H9 (cell line): ENCODE measurements at places on chromosomes 3 and 15. TPM values are rescaled to one million over a fixed set of nuclear protein-coding genes. Genes with fewer than 3 reads are reported as not detected.

Gene MORF4L1
- total RNA-seq = 544 and 553 TPM in 2 replicates

Gene NANOGP8
- total RNA-seq = 88.4 and 91.5 TPM in 2 replicates

GRCh38 chr3:179495483-179495882 lies 44.2 kb upstream of the GNB4 start:
- DNase-seq = no peak

GRCh38 chr3:18672561-18672960 lies 247.4 kb upstream of the SATB1 start:
- DNase-seq = no peak

Gene PCOLCE2
- 6.8 and 9.2 TPM in 2 replicates for total RNA-seq

DNA sequence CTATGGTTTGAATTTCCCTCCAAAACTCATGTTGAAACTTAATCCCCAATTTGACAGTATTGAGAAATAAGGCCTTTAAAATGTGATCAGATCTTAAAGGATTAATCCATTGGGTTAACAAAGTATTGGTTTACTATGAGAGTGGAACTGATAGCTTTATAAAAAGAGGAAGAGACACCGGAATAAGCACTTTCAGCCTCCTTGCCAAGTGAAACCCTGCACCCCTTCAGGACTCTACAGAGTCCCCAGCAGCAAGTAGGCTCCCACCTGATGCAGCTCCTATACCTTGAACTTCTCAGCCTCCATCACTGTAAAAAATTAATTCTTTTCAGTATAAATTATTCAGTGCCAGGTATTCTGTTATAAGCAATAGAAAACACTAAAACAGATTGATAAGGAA lies 348.3 kb downstream of the CGGBP1 start:
- DNase-seq = no peak

Gene TRIM42
- not detected in 2 replicates for total RNA-seq
